ENCODE measurements at places on chromosomes 11 and 22. TPM values are rescaled to one million over a fixed set of nuclear protein-coding genes. Genes with fewer than 3 reads are reported as not detected.

Gene POU2F3
- not detected for polyA plus RNA-seq

Gene CNTN5
- not detected for polyA plus RNA-seq

Gene GAS2
- 0.84 TPM for polyA plus RNA-seq

Gene KRTAP5-2
- polyA plus RNA-seq = not detected

Gene SSTR3
- polyA plus RNA-seq = not detected

Gene FGF3
- polyA plus RNA-seq = not detected

Gene FGF19
- not detected for polyA plus RNA-seq

Gene THY1
- 16.5 TPM for polyA plus RNA-seq

Gene DENND6B
- polyA plus RNA-seq = 1.7 TPM

Gene SAA4
- polyA plus RNA-seq = not detected

Gene TSGA10IP
- polyA plus RNA-seq = not detected

Gene UBE4A
- 11.9 TPM for polyA plus RNA-seq

Gene RAG2
- not detected for polyA plus RNA-seq

Gene EHF
- 7.8 TPM for polyA plus RNA-seq

Gene CHKB
- 21.0 TPM for polyA plus RNA-seq

Gene C1QTNF5
- polyA plus RNA-seq = not detected

Gene MS4A1
- not detected for polyA plus RNA-seq

Gene OR51A7
- polyA plus RNA-seq = not detected

Gene ANO5
- polyA plus RNA-seq = 3.3 TPM

Gene KCNJ4
- 0.12 TPM for polyA plus RNA-seq

Gene CD3D
- polyA plus RNA-seq = not detected

Gene OR2AG2
- polyA plus RNA-seq = 0.03 TPM

Gene SYT13
- 13.1 TPM for polyA plus RNA-seq

Gene CST6
- polyA plus RNA-seq = not detected

Gene SMTNL1
- not detected for polyA plus RNA-seq

Gene ACRV1
- polyA plus RNA-seq = 0.13 TPM

Gene PIWIL4
- 0.29 TPM for polyA plus RNA-seq

Gene PRODH
- polyA plus RNA-seq = 1.5 TPM

Gene FOXRED1
- 28.9 TPM for polyA plus RNA-seq

Gene NTM
- polyA plus RNA-seq = not detected

Gene SDHAF2
- 43.8 TPM for polyA plus RNA-seq

Gene C11orf54
- 12.4 TPM for polyA plus RNA-seq

Gene EWSR1
- polyA plus RNA-seq = 272 TPM

Gene SPON1
- polyA plus RNA-seq = not detected

Gene MMP8
- not detected for polyA plus RNA-seq

Gene GAB4
- not detected for polyA plus RNA-seq

Gene MOV10L1
- 0.30 TPM for polyA plus RNA-seq

Gene SNU13
- 102 TPM for polyA plus RNA-seq

Gene KREMEN1
- polyA plus RNA-seq = 2.5 TPM

Gene RFPL2
- 0.30 TPM for polyA plus RNA-seq

Gene C22orf23
- 0.26 TPM for polyA plus RNA-seq

Gene OPCML
- polyA plus RNA-seq = not detected

Gene CEP126
- polyA plus RNA-seq = 2.0 TPM

Gene MYOD1
- polyA plus RNA-seq = not detected

Gene LARGE2
- 2.1 TPM for polyA plus RNA-seq

Gene CRYBB2
- polyA plus RNA-seq = not detected

Gene OR56A1
- polyA plus RNA-seq = not detected

Gene KCNK4
- 0.12 TPM for polyA plus RNA-seq

Gene MPZL2
- polyA plus RNA-seq = 0.08 TPM

Gene EFCAB6
- 0.47 TPM for polyA plus RNA-seq

Gene PANX3
- polyA plus RNA-seq = not detected

Gene OR10G7
- not detected for polyA plus RNA-seq

Gene CSRP3
- polyA plus RNA-seq = not detected

Gene OR10D3
- polyA plus RNA-seq = not detected

Gene P2RY2
- 6.1 TPM for polyA plus RNA-seq

Gene ACTN3
- not detected for polyA plus RNA-seq

Gene MEI1
- not detected for polyA plus RNA-seq

Gene KRTAP5-7
- polyA plus RNA-seq = not detected

Gene OR52E8
- not detected for polyA plus RNA-seq

All from A549 (cell line).